ENCODE measurements at places on chromosomes 4 and X.
A peak's percentile ranks its signal among the peaks of the same experiment; 100 is the strongest.

DNA sequence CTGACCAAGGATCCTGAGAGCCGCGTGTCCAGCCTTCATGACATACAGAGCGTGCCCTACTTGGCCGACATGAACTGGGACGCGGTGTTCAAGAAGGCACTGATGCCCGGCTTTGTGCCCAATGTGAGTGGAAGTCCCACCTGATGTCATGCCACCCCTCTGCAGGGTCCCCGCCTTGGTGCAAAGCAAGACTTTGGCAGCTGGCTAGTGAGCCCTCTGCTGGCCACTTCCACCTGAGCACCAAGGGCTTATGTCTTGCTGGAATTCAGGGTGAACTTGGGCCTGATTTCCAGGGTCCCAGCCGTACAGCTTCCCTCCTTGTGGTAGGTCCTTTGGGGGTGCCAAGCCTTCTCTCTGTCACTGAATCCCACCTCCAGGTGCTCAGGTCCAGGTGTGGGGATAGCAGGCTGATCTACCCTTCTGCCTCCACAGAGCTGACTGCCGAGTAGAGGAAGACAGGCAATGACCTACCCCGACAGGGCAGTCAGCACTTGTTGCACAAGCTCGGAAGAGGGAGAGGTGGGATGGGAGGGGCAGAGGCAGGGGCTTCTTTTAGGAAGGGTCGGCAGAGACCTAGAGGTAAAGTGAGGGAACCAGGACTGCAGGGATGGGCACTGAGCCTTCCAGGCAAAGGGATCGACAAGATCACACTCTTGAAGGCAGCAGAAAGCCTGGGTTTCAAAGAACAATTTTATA lies 248.1 kb downstream of the EVC2 start:
- DNase-seq, result peak; percentile 11

DNA sequence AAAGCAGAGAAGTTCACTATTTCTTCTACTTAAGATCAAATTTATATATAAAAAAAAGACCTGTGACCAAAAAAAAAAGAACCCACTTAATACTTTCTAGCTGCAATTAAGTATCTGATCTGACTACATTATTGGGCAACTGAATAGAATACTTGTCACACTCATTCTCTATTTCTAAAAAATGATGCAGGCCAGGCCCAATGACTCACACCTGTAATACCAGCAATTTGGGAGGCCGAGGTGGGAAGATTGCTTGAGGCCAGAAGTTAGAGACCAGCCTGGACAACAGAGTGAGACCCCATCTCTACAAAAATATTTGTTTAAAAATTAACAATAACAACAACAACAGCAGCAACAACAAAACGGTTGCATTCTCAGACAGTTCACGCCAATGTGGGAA lies 108.8 kb upstream of the BMP2K start:
- DNase-seq, result no peak

DNA sequence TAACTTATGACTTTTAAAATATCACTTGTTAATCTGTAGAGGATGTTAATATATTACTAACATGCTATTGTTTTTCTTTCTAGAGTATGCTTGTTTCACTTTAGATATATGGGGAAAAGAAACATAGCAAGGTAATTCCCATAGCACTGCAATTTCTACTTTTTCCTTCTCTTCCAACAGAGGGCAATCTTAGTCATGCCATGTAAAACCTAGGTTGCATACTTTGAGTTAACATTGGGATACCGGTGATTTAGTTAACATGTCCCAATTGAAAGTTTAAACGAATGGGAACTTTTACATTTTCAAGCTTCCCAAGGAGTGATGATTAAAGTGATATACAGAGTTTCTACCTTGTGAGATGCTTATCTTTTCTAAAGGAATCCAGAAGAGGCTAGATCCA lies 89.4 kb upstream of the IL13RA1 start:
- DNase-seq, result no peak

DNA sequence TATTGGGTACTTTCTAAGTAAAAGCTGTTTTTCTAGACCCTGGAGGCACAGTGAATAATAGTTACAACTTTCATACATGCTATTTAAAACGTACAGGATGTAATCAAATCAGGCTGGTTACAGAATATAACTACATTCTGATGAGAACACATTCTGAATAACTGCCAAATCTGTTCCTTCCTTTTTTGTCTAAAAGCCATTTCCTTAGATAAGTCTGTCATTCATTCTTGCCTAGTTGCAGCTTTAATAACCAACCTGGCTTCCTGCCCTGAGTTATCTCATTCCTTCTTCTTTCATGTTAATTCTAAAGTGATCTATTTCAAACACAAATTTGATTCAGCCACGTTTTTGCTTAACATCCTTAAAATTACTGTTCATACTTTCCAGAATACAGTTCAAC lies 189.7 kb upstream of the ITM2A start:
- no peak for DNase-seq

- DNase-seq, result no peak
These were observed 47.2 kb downstream of the SLC34A2 start for GRCh38 chr4:25702848-25703247.

DNA sequence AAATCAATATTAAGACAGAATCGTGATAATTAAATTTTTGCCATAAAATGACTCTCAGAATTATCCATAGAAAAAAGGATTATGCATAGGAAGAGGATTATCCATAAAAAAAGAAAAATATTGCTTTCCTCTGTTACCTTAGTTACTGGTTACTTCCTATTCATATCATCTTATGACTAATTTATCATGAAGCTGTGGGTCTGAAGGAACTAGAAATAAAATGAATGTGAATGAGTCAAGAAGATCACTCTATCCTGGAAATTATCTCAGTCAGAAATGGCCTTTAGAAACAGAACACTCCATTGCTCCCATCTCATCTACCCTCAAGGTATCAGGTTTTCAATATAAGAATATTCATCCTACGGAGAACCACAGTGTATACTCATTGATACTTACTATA lies 19.4 kb downstream of the RPS6KA6 start:
- no peak for DNase-seq

DNA sequence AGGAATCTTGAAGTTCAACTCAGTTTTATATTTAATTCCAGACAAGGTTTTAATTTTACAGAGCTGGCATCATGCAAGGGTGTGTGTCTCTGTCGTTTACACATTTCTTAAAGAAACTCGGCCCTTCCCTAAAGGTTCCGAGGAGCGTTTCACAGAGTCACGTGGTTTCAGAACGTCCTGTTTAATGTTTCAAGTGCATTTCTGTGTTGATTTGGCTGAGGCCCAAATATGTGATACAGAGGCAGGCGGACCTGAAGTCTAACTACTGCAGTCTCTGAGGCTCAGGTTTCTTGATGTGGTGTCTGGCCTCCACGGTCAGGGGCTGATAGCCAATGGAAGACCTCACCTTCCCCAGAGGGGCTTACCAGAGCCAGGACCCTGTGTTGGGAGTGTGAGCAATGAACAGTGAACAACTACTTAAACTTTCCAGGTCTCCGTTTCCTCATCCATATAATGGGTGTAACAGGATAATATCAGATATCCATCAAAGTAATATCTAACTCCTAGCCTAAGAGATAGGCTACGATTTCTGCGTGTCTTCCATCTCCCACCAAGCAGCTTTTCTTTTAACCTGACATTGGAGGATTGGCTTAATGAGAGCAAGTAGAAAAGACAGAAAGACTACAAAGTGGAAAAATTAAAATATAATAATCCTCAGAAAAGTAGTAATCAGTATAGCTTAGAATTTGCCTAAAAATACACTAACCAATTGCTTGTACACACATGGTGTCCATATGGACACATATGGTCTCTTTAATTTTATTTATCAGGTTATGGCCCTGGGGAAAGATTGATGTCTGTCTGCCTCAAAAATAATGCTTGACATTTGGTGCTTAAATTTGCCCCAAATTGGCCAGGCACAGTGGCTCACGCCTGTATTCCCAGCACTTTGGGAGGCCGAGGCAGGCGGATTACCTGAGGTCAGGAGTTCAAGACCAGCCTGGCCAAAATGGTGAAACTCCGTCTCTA lies 50.0 kb upstream of the TRIM2 start:
- no peak for DNase-seq

- DNase-seq, result no peak
These were observed 11.9 kb upstream of the UGDH start for GRCh38 chr4:39539089-39539611.

DNA sequence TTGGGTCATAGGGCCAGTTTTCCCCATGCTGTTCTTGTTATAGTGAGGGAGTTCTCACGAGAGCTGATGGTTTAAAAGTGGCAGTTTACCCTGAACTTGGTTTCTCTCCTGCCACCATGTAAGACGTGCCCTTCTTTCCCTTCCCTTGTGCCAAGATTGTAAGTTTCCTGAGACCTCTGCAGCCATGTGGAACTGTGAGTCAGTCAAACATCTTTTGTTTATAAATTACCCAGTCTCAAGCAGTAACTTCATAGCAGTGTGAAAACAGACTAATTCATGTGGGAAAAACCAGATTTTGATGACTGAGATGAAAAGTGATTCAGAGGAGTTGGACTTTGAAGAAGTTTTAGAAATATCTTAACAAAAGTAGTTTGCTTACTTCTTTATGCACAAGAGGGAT lies 101.4 kb downstream of the ARHGAP10 start:
- DNase-seq, result no peak

GRCh38 chrX:55210931-55211677 lies 9.0 kb upstream of the PAGE5 start:
- DNase-seq, result no peak

- no peak for DNase-seq
These were observed 104.6 kb downstream of the ANAPC4 start for GRCh38 chr4:25481648-25482047.

- peak; percentile 9 for DNase-seq
These were observed 741 bp downstream of the ANAPC4 start for GRCh38 chr4:25377572-25378436.

- DNase-seq, result peak; percentile 28
These were observed at the start of gene HDAC8 for GRCh38 chrX:72572248-72573157. HDAC8 (minus strand) TSS chrX:72572843; CDS start chrX:72572761, 82 bp downstream.

- no peak for DNase-seq
These were observed 10.7 kb upstream of the LRBA start for GRCh38 chr4:151025759-151026158.

DNA sequence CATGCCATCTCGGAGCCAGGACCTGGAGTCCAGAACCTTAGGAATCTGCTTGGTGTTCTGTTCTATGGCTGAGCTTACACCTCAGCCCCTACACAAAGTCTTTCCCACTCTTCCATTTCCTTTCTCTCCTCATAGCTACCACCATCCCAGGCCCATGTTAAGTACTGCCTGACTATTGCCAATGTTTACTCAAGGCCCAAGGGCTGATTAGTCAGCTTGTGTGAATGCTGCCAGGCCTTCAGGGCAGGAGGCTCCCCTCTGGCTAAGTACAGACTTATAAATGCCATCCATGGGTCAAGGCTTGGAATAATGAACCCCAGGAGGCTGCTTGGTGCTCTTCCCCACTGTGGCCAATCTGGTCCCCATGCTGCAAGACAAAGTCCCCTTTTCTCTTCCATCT lies 411.6 kb upstream of the MAGEB18 start:
- DNase-seq, result no peak

DNA sequence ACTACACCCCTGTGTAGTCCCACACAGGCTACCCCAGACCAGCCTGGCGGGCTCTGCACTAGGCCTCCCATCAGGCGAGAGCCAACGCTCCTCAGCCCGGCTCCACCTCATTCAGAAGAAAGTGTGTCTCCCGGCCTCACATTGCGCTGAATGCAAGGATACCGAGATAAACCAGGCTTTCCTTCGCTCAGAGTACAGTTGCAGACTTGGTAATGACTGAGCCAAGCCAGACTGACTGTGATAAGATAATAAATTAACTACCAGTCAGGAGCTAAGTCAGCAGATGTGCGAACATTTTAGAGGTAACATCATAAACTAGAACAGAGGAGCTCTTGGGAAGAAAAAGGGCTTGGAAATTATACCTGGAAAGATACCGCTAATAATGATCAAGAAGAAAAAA lies 397.6 kb downstream of the TRIML1 start:
- DNase-seq, result no peak

DNA sequence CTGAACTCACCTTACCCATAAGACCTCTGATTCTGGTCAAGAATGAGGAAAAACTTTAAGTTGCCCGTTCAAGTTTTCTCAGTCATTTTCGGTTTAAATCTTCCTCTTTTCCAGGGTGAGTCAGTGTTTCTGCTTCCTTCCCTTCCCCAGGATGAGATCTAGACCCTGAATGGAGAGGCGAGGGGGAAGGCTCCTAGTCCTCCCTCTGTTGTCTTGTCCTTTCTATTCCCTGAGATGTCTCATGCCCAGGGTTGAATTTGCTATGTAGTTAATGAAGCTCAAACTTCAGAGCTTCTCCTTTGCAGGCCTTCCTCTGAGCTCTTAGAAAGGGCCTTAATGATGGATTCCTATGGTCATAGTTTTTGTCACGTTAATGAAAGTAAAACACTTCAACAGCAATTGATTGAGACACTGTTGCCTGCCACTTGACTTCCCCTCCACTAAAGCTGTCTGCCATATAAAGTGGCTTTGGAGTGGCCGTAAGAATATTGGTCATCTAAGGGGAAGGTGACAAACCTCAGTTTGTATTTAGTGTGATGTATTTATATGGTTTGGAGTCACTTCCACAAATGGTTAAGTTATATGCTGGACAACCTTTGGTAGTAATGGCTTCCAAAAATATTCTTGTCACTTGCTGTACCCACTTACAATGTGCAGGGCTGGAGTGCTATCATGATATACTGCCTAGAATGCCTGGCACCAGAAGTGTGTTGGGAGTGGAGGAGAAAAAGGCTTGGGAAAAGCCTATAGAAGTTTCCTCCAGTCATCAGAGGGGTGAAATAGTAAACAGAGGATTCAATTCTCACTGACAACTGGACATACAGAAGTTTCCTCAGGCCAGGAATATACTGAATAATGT lies 24.3 kb upstream of the GPRIN3 start:
- DNase-seq, result no peak

DNA sequence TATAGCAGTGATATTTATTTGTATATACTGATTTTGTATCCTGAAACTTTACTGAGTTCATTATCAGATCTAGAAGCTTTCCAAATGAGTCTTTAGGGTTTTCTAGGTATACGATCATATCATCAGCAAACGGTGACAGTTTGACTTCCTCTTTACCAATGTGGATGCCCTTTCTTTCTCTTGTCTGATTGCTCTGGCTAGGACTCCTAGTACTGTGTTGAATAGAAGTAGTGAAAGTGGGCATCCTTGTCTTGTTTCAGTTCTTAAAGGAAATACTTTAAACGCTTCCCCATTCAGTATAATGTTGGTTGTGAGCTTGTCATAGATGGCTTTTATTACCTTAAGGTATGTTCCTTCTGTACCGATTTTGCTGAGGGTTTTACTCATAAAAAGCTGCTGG lies 37.5 kb downstream of the CBR4 start:
- DNase-seq, result no peak

GRCh38 chr4:6308899-6309643 lies 39.4 kb downstream of the WFS1 start:
- DNase-seq, result peak; percentile 15

GRCh38 chr4:2226261-2226660 lies 15.7 kb downstream of the HAUS3 start:
- no peak for DNase-seq

DNA sequence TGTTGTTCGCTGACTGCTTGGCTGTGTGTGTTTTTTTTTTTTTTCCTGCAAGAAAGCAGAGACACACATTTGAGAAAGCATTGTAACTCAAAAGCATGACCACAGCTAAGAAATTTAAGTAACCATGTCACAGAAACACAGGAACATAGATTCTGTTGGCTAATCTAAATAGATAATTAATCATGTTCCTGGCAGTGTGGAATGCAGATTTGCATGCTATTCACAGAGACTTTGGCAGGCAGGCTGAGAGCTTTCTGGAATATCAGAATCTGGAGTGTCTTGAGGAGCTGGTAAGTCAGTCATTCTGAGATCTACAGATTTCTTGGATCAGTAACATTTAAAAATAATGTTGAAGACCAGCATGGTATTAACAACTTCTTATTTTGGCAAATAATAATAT lies 33.2 kb upstream of the SMS start:
- no peak for DNase-seq

All from stimulated activated CD4-positive, alpha-beta T cell treated with anti-CD3 and anti-CD28 coated beads, Interleukin-4, amount 100 ng/mL, for 1 hour (primary cell).